ENCODE measurements at places on chromosomes 11 and 22.

- no peak for DNase-seq
These were observed 4.0 kb downstream of the APBB1 start for GRCh38 chr11:6414874-6415328.

DNA sequence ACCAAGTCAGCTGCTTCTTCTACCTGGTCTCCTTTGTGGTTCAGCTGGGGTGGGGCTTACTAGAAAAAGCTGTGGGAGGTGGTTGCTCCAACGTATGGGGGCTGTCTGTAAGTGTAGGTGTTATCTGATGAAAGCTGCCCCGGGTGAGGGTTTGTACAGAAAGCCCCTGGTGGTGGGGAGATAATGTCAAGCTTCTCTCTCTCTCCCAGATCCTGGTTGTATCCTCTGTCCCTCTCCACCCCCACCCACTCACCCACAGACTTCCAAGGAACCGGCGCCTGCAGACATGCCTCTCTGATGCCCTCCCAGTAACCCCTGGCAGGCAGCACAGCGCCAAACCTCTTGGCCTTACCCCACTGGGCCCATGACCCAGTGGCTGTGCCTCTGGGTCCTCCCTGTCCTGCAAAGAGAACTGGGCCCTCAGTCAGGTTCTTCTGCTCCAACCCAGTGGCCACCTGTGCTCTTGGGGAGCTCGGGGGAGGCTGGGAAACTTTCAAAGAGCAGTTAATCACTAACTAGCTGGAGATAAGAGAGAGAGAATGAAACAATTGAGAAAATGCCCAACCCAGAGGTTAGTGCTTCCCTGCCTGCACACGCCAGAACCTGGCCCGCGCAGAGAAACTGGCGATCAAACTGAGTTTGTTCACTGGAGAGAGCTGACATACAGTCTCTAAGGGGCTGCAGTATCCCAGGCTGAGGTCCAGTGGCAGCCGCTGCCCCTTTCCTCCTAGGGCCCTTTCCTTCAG is 20.4 kb upstream of the EHF start:
- DNase-seq, result no peak

- no peak for DNase-seq
These were observed 238.4 kb upstream of the DDI1 start for GRCh38 chr11:103798026-103798425.

GRCh38 chr11:122141725-122142124 is 25.7 kb upstream of the BLID start:
- DNase-seq, result no peak

DNA sequence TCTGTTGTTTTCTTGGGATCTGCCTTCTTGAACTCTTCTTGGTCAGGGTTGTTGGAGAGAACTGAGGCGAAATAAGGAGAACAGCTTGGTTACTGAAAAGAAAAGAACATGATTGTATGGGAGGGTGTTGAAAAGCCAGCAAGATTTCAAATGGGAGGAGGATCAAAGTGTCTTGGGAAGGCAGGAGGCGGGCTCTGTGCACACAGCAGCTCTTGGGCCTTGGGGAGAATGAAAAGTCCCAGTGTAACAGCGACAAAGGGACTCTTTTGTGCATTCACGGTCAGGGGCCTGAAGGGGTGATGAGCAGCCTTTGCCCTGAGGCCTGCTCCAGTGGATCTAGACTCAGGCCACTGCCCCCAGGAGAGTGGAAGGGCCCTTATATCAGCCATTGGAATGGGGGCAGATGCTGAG is 135.4 kb downstream of the ADAMTS15 start:
- no peak for DNase-seq

- no peak for DNase-seq
These were observed 179.1 kb upstream of the MTNR1B start for GRCh38 chr11:92790366-92790765.

DNA sequence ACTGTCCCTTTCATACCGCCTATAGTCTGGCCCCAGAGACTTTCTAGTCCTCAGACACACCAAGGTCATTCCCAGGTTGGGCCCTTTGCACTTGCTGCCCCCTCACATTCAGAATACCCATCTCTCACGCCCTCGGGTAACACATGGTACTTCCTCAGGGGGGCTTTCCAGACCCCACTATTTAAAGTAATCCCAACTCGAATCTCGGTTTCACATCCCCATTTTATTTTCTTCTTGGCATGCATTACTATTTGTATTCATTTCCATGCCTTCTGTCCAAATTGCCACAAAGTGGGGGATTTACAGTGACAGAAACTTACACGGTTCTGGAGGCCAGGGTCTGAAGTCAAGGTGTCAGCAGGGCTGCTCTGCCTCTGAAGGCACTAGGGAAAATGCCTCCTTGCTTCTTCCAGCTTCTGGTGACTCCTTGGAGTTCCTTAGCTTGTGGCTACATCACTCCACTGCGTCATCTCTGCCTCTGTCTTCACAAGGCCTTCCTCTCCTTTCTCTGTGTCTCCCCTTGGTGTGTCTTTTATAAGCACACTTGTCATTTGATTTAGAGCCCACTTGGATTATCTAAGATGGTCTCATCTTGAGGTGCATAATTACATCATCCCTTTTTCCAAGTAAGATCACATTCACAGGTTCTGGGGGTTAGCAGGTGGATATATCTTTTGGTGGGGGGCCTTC is 15.1 kb downstream of the RCN1 start:
- DNase-seq, result no peak

DNA sequence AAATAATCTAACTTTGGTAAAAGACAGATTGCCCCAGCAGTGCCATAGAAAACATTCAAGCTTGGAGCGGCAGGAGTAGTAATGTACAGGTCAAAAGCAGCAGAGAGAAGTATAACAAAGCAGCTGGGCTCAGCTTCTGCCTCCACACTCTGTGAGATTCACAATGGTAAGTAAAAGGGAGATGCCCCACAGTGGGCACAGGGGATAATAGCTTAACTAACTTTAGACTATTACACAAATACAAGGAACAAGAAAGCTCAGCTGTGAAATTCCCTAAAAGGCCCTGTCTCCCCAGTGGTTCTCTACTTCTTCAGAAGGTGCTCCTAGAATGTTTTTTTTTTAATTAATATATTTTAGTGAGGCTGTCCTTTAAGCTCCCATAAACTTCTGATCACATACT is 28.0 kb downstream of the RDX start:
- DNase-seq, result no peak

DNA sequence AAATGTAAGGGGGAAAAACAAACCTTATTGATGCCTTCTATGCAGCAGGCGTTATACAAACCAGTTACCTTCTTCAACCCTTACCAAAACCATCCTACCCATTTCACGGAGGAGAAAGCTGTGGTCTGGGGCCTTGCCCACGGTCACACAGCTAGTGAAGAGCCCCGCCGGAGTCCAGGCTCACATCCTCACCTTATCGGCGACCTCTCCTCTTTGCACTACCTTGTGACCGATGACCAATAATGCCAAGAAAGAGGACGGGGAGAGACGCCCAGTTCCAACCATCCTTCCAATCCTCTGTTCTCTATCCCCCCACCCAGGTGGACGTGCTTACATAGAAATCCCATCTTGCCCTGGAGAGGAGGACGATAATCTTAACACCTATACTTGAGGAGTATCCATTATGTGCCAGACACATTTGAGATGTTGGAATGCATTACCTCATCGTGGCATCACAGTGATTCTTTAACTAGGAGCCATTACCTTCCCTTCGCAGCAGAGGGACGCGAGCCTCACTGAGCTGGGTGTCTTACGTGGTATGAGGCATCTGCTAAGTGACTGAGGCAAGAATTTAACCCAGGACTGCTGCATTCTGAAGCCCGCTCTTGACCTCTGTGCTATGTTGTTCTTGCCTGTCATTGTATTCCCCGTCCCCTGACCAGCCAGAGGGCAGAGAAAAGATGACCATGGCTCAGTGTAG is 253.7 kb upstream of the B3GAT1 start:
- no peak for DNase-seq

DNA sequence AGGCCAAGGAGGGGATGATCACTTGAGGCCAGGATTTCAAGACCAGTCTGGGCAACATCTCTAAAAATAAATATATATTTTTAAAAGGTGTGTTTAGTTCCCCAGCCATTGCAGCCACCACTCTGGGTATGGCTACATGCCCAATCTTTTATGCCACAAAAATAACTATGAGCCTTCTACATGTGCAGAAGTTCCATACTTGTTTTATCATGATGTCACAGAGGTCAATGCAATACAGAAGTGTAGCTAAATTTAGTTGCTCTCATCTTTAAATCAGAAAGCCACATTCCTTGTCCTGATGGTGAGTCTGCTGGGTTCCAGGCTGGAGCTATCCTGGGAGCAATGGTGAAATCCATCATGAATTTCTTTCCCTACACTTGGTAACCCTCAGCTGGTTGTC is 436.3 kb downstream of the DYNC2H1 start:
- no peak for DNase-seq

- DNase-seq, result no peak
These were observed 31.3 kb downstream of the CTNND1 start for GRCh38 chr11:57792870-57793269.

- no peak for DNase-seq
These were observed 65.5 kb upstream of the SYT9 start for GRCh38 chr11:7186190-7186589.

All from NCI-H510A treated with DMSO at 0.1 percent for 48 hours (cell line).